T-helper 17 cell (primary cell): ENCODE measurements at places on chromosomes 13 and 19. TPM values are rescaled to one million over a fixed set of nuclear protein-coding genes. Genes with fewer than 3 reads are reported as not detected.
A peak's percentile ranks its signal among the peaks of the same experiment; 100 is the strongest.

- H3K4me1 ChIP-seq, result peaks cover 40% of the 10 kb centered on the region
- peaks cover 3% of the 10 kb centered on the region for H3K36me3 ChIP-seq
- DNase-seq, result no peak
Measured at GRCh38 chr19:44745341-44745831, 3.1 kb upstream of the BCL3 start.

- no peak for DNase-seq
- H3K4me3 ChIP-seq, result no peak overlapping the region
- peaks cover 4% of the 10 kb centered on the region for H3K36me3 ChIP-seq
- H3K27ac ChIP-seq, result no peak overlapping the region
- peaks cover 13% of the 10 kb centered on the region for H3K4me1 ChIP-seq
- no peaks in the 10 kb centered on the region for H3K27me3 ChIP-seq
Measured at GRCh38 chr19:47499863-47500830, 14.7 kb downstream of the NAPA start.

GRCh38 chr19:41367848-41368301 is 3.9 kb upstream of the B9D2 start:
- no peak for DNase-seq
- H3K36me3 ChIP-seq, result peaks cover 4% of the 10 kb centered on the region
- no peak overlapping the region for H3K4me3 ChIP-seq
- H3K27ac ChIP-seq, result no peak overlapping the region
- H3K4me1 ChIP-seq, result peaks cover 15% of the 10 kb centered on the region
- H3K27me3 ChIP-seq, result no peaks in the 10 kb centered on the region

Gene ATP8A2
- 0.20 TPM for total RNA-seq

Gene ZNF606
- 7.1 TPM for total RNA-seq

DNA sequence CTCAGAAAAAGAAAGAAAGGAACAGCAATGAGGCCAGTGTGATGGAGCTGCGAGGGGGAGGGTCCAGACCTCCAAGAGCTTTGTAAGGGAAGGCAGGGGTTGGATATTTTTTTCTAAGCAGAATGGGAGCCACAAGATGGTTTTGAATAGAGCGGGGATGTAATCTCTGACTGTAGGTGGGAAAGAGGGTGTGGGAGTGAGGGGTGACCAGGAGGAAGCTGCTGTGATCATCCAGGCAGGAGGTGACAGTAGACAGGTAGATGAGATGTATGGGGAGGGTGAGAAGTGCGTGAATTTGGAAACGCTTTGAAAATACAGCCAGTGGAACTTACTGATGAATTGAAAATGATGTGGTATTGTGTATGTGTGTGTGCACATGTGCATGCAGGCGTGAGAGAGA is 7.4 kb downstream of the IFNL2 start:
- peaks cover 2% of the 10 kb centered on the region for H3K36me3 ChIP-seq
- H3K27ac ChIP-seq, result no peak overlapping the region
- peaks cover 19% of the 10 kb centered on the region for H3K27me3 ChIP-seq
- H3K4me3 ChIP-seq, result no peak overlapping the region

- peak overlapping the region; percentile 7 for H3K4me3 ChIP-seq
- peaks cover 11% of the 10 kb centered on the region for H3K36me3 ChIP-seq
- no peak for DNase-seq
- peak overlapping the region; percentile 94 for H3K27ac ChIP-seq
- no peaks in the 10 kb centered on the region for H3K27me3 ChIP-seq
Measured at GRCh38 chr13:41471785-41472184, 14.4 kb downstream of the RGCC start.

GRCh38 chr19:19540064-19540714 is 2.1 kb downstream of the CILP2 start:
- H3K27ac ChIP-seq, result no peak overlapping the region
- no peaks in the 10 kb centered on the region for H3K36me3 ChIP-seq
- peaks cover 6% of the 10 kb centered on the region for H3K27me3 ChIP-seq
- peaks cover 27% of the 10 kb centered on the region for H3K4me1 ChIP-seq
- peak; percentile 64 for DNase-seq

GRCh38 chr19:33254245-33254824 is 28.7 kb upstream of the SLC7A10 start:
- no peak overlapping the region for H3K4me3 ChIP-seq
- DNase-seq, result no peak
- no peaks in the 10 kb centered on the region for H3K36me3 ChIP-seq
- no peaks in the 10 kb centered on the region for H3K4me1 ChIP-seq
- H3K27me3 ChIP-seq, result peaks cover 10% of the 10 kb centered on the region

- no peaks in the 10 kb centered on the region for H3K36me3 ChIP-seq
- H3K4me1 ChIP-seq, result no peaks in the 10 kb centered on the region
- no peak overlapping the region for H3K4me3 ChIP-seq
- no peak for DNase-seq
Measured at GRCh38 chr13:34345258-34345965, 527.5 kb downstream of the RFC3 start.

Gene SSC5D
- total RNA-seq, result 0.08 TPM

Gene KIR2DL4
- total RNA-seq, result not detected

DNA sequence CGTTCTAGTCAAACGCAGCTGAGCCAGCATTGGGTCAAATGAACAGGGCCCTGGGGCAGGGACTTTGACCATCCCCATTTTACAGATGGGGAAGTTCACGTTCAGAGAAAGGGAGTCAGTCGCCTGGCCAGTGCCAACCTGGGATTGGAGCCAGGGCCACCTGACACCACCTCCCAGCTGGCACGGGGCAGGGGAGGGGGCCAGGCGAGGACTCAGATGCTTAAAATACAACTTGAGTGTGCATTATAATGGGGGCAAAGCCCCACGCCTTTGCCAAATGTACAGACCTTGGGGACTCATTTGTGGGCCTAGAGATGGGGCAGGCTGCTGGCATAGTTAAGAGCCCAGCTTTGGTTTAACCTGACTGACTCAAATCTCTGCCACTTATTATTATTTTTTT is 14.6 kb downstream of the PRR12 start:
- peaks cover 6% of the 10 kb centered on the region for H3K4me1 ChIP-seq
- no peaks in the 10 kb centered on the region for H3K27me3 ChIP-seq
- H3K4me3 ChIP-seq, result no peak overlapping the region
- DNase-seq, result no peak
- no peak overlapping the region for H3K27ac ChIP-seq

Gene KCNN1
- total RNA-seq, result not detected

Gene GAPDHS
- not detected for total RNA-seq

- DNase-seq, result no peak
- H3K4me3 ChIP-seq, result no peak overlapping the region
- no peak overlapping the region for H3K27ac ChIP-seq
- no peaks in the 10 kb centered on the region for H3K36me3 ChIP-seq
- no peaks in the 10 kb centered on the region for H3K27me3 ChIP-seq
Measured at GRCh38 chr13:22198001-22198400, 527.1 kb downstream of the FGF9 start.

DNA sequence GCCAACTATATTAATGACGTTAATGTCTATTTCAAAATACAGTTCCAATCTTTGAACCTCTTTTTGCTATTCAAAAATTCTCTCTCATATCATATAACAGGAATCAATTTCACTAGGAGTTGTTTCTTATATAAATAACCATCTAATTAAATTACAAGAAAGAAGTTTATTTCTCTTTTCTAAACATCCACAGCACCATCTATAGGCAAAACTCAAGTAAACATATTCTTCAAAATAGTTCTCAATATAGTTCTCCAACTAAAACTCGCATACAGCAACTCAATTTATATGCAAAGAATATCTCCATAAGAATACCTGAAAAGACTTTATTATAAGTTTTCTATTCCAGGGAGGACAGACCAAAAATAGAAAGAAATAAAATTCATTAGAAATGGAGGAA is 65.6 kb downstream of the RBM26 start:
- peaks cover 10% of the 10 kb centered on the region for H3K4me1 ChIP-seq
- H3K27me3 ChIP-seq, result no peaks in the 10 kb centered on the region
- H3K36me3 ChIP-seq, result peaks cover 17% of the 10 kb centered on the region
- no peak overlapping the region for H3K4me3 ChIP-seq
- H3K27ac ChIP-seq, result no peak overlapping the region

Gene SPACA4
- total RNA-seq, result not detected

DNA sequence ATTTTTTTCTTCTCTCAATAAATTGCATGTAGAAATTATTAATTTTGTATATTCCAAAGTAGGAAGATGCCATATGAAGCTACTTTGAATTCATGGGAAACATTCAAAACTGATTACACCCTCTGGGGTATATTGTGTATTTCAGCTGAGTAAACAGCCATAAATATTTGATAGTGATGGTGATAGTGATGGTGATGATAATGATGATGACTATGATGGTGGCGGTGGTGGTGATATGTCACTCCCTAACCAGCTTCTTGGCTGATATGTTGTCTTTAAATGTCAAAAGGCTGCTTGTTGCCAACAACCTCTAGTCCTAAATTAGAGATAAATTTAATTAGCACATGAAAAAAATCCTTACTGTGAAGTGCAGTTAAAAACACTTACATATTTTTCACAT is 102.0 kb downstream of the LRCH1 start:
- H3K27me3 ChIP-seq, result no peaks in the 10 kb centered on the region
- H3K4me3 ChIP-seq, result no peak overlapping the region
- peaks cover 2% of the 10 kb centered on the region for H3K36me3 ChIP-seq
- no peak overlapping the region for H3K27ac ChIP-seq

GRCh38 chr13:75978818-75979217 is 342.7 kb downstream of the LMO7 start:
- no peaks in the 10 kb centered on the region for H3K27me3 ChIP-seq
- no peaks in the 10 kb centered on the region for H3K4me1 ChIP-seq
- no peak overlapping the region for H3K27ac ChIP-seq
- no peak for DNase-seq
- H3K36me3 ChIP-seq, result no peaks in the 10 kb centered on the region
- no peak overlapping the region for H3K4me3 ChIP-seq

Gene CLEC4M
- 0.17 TPM for total RNA-seq

Gene KL
- not detected for total RNA-seq

DNA sequence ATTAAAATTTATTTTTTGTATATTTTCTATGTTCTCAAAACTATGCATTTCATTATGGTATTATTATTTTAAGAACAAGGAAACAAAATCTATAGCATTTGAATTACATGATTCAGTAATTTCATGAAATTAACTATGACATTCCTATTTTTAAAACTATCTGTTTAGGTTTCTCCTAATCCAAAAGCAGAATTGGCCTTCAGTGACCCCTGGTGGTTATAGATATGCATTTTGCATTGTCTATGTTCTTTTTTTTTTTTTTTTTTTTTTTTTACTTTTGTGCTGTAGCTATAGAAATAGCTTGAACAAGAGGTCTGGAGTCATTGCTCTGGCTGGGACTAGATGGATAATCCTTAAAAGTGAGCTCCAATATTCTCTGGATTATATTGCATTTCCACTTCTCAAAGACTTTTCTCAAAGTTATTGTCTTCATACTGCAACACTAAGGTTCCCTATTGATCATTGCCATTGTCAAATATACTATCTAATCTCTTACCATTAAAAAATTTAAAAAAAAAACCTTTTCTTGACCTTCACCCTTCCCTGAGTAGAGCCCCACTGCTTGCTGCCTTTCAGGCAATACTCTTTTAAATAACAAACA is 15.9 kb upstream of the DNAJC3 start:
- H3K36me3 ChIP-seq, result no peaks in the 10 kb centered on the region
- no peak overlapping the region for H3K27ac ChIP-seq
- DNase-seq, result no peak
- no peak overlapping the region for H3K4me3 ChIP-seq
- no peaks in the 10 kb centered on the region for H3K27me3 ChIP-seq

Gene FFAR1
- total RNA-seq, result 1.4 TPM

DNA sequence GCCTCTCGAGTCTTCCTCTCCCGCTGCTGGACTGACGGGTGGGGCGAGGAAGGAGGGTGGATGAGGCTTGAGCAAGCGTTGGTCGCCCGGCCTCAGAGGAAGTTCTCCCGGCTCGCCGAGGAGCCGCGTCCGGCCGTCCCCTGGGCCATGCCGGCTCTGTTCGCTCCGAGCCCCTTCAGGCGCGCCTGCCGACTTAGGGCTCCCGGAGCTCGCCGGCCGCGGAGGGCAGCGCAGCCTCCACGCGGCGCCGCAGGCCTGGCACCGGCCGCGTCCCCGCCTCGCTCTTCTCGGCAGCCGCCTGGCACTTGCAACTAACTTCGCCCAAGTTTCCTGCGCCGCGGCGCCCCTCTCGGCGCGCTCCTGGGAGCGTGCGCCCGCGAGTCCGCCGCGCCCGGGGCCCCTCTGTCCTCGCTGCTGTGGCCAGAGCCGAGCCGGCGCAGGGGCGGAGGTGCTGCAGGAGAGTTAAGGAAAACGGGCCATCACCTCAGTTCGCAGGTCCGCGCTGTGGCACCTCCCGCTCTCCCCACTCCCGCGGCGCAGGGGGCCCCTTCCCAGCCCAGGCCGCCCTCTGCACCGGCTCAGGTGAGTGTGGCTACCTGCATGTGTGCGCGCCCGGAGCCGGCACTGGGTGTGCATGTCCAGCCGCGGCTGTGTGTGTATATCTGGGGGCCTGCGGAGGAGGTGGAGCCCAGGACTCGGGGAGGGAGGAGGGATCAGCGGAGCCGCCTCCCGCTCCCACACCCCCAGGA is 641 bp upstream of the SOX21 start:
- H3K4me3 ChIP-seq, result peak overlapping the region; percentile 83
- peaks cover 8% of the 10 kb centered on the region for H3K4me1 ChIP-seq
- H3K27me3 ChIP-seq, result peaks cover 66% of the 10 kb centered on the region
- no peak for DNase-seq
- H3K36me3 ChIP-seq, result no peaks in the 10 kb centered on the region
- H3K27ac ChIP-seq, result no peak overlapping the region

- no peak overlapping the region for H3K4me3 ChIP-seq
- peaks cover 6% of the 10 kb centered on the region for H3K4me1 ChIP-seq
- peaks cover 10% of the 10 kb centered on the region for H3K36me3 ChIP-seq
- no peak for DNase-seq
Measured at GRCh38 chr13:32200741-32201140, 114.4 kb downstream of the ZAR1L start.

- H3K27ac ChIP-seq, result no peak overlapping the region
- no peak overlapping the region for H3K4me3 ChIP-seq
- DNase-seq, result no peak
Measured at GRCh38 chr13:93309886-93310523, 83.4 kb downstream of the GPC6 start.

Gene NKG7
- total RNA-seq, result 13.0 TPM

DNA sequence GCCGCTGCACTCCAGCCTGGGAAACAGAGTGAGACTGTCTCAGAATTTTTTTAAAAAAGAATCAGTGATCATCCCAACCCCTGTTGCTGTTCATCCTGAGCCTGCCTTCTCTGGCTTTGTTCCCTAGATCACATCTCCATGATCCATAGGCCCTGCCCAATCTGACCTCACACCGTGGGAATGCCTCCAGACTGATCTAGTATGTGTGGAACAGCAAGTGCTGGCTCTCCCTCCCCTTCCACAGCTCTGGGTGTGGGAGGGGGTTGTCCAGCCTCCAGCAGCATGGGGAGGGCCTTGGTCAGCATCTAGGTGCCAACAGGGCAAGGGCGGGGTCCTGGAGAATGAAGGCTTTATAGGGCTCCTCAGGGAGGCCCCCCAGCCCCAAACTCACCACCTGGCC is at the start of gene KLK2:
Gene KLK2, plus strand, starts transcription at position 384 of the 400 bp plus-strand sequence. CDS start 35 bp downstream, outside the sequence.
- H3K36me3 ChIP-seq, result no peaks in the 10 kb centered on the region
- H3K4me3 ChIP-seq, result no peak within 1 kb of the TSS
- DNase-seq, result no peak

Gene LIM2
- total RNA-seq, result not detected
